ENCODE measurements at places on chromosomes 2 and 18.

GRCh38 chr2:119541476-119541875 lies 2.8 kb upstream of the CFAP221 start:
- DNase-seq, result no peak

DNA sequence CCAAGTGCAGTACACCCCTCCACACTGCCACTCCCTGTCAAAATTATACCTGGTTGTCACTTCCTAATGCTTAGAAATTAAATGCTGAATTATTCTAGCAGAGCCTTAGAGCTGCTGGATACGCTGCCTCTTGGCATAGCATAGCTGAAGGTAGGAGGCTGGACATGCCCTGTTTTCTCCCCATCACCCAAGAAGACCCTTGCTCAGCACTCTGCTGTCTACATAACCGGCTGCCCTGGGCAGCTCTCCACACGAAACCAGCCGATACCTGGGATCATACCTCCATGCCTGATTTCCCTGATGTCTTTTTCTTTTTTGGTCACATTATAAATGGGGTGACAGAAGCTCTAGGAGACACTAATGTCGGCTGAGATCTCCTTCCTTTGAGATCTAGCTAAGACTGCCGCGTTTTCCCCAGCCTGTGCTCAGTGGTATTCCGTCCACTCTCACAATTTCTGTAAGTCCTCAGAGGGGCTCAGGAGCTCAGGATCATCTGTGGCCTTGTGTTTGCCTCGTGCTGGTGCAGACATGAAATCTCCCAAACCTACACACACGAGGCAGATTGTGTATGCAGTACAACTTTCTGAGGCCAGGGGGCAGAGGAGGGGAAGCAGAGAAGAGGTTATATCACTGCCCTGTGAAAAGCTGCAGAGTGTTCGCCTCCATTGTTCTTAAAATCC lies 13.5 kb upstream of the ZAP70 start:
- DNase-seq, result no peak

GRCh38 chr18:34002130-34002529 lies 222.6 kb downstream of the NOL4 start:
- DNase-seq, result no peak

- no peak for DNase-seq
Observed at GRCh38 chr2:112692495-112692911, 28.3 kb upstream of the NT5DC4 start.

- no peak for DNase-seq
Observed at GRCh38 chr2:136324966-136325365, 207.0 kb upstream of the CXCR4 start.

GRCh38 chr2:64067326-64067725 lies 48.1 kb upstream of the VPS54 start:
- no peak for DNase-seq

- no peak for DNase-seq
Observed at GRCh38 chr18:50312296-50313030, 25.0 kb upstream of the CXXC1 start.

DNA sequence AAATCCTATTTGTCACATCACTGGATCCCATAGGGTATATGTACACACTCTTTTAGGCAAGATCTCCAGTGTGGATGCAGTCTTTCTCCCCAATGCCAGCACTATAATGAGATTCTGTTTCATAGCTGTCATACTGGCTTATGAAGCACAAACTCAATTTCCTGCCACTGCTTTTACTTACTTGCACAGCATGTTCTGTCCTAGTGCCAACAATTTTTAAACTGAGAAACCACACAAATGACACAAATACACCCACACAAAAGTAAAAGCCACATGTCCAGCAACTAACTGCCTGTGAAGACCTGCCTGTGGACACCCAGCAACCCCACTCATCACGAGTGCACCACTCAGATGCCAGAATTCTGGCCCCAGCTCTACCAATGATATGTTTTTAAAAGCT lies 29.6 kb upstream of the RNU4ATAC start:
- no peak for DNase-seq

- DNase-seq, result no peak
Observed at GRCh38 chr2:206083602-206084438, 2.2 kb downstream of the INO80D start.

GRCh38 chr2:42852798-42853197 lies 60.4 kb upstream of the HAAO start:
- DNase-seq, result no peak

DNA sequence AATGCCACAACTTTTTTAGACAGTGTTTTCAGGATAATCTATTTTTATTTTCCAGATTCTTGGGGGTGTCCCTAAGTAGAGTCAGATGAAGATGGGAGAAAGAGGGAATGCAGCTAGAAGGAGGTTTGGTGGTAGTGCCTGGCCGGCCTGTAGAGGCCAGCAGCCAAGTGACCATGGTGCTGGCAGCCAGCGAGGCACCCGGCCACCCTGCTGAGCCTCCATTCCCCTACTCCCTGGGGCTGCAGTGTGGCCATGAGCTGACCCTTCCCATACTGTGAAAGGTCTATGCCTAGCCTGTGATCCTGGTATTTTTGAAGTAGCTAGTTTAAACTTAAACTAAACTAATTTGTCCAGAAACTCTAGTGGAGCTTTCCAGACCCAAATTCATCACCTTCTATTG lies 268.6 kb downstream of the CYRIA start:
- no peak for DNase-seq

GRCh38 chr2:40915651-40916050 lies 463.8 kb upstream of the SLC8A1 start:
- no peak for DNase-seq

DNA sequence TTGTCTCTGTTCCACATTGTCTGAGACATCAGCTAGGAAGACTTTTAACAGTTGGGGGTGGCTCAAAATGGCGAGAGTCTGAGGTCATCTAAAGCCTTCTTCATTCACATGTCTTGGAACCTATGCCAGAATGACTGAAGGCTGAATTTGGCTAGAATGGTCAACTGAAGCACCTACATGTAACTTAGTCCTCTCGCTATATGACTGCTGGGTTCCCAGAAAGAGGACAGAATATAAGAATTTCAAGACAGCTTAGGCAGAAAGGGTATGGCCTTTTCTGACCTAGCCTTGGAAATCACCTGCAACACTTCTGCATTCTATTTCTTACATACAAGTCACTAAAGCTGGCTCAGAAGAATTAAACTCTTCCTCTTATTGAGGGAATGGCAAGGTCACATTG lies 75.6 kb upstream of the OTX1 start:
- no peak for DNase-seq

DNA sequence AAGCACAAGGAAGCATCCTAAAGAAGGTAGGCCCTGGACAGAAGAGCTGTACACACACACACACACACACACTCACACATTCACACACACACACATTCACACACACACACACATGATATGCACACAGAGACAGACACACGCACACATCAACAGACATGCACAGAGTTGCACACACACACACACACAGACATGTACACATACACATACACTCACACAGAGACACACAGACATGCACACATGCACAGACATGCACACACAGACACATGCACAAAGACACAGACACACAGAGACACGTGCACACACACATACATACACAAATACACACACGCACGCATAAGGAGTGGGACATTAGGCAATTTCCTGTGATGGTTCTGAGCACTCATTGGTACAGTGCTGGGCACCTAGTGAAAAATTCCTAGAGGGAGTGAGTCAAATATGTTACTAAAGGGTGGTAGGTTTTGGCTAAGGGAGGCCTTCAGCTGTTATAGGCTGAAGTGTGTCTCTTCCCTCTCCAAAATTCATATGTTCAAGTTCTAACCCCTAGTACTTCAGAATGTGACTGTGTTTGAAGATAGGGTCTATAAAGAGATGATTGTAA lies 26.4 kb downstream of the THNSL2 start:
- DNase-seq, result no peak

DNA sequence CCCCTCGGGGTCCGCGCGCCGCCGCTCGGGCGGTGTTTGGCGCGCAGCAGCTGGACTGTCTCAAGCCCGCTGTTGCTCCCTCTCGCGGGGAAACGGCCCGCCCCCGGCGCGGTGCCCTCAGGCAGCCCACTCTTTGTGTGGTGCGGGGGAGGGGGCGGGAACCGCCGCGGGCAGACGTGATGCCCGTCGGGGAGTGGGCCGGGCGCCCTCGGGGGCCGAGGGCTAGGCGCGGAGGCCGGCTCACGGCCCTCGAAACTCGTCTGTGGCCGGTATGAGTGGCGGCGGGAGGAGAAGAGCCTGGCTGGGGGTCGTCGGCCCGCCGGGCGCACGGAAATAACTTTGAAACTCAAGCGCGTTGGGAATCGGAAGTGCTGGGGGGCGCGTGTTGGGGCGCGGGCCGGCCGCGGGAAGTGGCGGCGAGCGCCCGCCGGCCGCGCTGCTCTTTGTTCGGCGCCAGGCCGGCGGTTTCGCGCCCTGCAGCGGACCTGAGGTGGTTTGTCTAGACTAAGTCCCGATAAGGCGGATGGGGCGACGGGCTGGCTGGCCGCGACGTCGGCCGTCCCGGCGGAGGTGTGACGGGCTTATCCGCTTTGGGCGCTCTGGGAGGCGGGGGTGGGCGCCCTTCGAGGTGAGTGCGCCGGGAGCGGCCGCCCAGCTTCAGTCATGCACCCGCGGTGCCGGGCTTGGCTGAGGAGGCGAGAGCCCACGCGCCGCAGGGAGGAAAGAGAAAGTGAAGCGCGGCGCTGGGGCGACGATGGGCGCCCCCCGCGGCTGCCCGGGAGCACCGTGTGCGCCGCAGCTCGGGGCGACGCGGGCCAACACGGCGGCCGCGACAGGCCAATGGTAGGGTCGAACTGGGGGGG lies 679 bp downstream of the PTMA start:
- DNase-seq, result peak; percentile 81

DNA sequence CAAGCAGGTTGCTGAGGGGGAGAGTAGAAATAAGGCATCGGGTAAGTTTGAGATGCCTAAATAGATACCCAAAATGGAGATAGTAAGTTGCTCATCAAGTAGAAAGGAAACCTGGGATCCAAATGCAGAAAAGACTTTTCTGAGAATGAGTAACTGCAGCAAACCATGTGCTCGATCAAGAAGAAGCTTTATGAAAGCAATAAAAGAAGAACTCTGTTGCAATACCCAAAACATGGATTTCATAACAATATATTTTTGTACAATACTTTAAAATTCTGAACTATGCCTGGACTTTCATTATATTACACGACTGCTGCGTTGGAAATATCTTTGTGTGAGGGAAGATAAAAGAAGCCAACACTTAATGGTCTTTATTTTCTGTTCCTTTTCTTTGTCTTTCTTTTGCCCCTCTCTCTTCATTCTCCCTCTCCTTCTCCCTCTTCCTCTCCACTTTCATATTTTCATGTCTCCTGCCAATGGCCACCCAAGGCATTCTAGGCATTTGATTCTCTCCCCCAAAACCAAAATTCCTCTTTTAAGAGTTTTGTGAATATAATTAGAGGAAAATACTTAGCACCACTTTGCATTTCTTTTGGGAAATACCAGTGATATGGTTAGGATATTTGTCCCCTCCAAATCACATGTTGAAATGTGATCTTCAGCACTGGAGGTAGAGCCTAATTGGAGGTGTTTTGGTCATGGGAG lies 257.6 kb downstream of the MREG start:
- no peak for DNase-seq

DNA sequence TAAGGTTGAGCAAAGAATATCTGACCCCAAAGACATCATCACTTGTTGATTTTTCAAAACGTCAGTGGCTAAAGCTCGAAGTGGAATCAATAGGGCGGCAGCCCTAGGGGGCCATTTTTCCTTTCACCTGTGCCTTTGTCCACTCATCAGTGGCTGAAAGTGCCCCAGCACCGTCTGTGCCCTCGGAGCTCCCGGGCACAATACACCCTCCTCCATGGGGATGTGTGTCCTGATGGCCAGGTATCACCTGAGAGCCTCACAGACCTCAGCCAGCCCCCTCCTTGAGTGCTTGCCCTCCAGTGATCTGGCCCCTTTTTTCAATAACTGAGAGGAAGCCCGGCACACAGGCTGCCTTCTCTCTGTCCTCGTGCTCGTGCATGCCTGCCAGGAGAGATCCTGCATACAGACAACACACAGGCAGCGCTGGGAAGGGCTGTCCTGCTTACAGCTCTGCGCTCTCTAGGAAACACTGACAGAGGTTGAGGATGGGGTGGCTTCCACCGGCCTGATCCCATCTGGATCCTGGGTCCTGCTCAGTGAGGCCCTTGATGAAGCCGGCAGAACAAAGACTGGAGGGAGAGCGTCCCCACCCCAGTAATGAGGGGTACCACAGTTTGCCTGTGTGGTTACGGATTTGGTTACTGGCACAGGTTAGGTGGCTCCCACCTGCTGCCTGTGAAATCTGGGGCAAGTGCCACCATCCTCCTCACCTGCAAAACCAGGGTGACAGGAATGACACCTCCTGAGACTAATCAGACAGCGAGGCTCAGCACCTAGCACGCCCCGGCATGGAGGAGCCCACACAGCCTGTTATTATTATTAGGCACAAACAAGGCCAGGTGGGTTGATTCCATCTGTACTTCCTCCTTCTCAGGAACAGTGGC lies 197.5 kb upstream of the RAB6C start:
- peak; percentile 55 for DNase-seq

GRCh38 chr2:189171956-189172609 lies 7.5 kb downstream of the COL5A2 start:
- DNase-seq, result no peak

DNA sequence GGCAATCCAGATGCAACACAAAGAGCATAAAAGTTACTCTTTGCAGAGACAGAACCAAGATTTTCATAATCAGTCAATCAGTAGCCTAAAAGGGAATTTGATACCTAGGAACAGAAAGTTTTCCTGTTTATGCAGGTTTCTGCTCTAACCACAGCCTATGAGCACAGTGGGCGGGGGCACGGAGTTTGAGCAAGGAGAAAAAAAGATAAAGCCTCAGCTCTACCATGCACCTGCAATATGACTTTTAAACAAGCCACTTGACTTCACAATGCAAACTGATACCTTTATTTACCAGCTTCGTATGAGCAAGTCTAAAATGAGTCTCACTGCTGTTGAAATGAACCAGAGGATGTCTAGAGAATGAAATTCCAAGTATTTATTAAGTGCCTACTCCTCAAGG lies 5.6 kb upstream of the LRATD1 start:
- no peak for DNase-seq

- no peak for DNase-seq
Observed at GRCh38 chr18:57427429-57428201, 7.6 kb upstream of the ONECUT2 start.

- no peak for DNase-seq
Observed at GRCh38 chr2:27010139-27010538, 22.6 kb upstream of the TMEM214 start.

- DNase-seq, result no peak
Observed at GRCh38 chr2:189997016-189997415, 65.5 kb downstream of the MSTN start.

DNA sequence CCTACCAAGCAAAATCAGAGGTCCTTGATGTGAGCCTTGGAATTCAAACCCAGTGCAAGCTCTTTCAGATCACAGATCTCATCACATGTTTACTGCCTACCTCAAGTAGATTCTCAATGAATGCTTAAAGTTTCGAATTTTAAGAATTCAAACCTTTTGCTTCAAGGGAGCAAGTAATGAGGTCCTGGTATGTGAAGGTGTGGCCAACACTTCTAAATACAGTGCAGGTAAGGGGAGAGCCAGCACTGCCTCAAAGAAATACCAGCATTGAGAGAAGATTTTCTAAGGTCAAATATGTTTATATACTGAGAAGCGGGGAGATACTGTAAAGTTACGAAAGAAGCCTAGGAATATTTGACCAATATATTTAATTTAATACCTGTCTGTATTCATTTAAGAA lies 19.7 kb upstream of the RNF152 start:
- no peak for DNase-seq

Measured in coronary artery (tissue), 2 donors.